ENCODE measurements at places on chromosomes 11 and 22.

GRCh38 chr11:123796226-123796625 is 9.9 kb downstream of the OR6M1 start:
- no peak for DNase-seq

GRCh38 chr22:39773976-39774539 is 119.5 kb downstream of the ENTHD1 start:
- no peak for DNase-seq

DNA sequence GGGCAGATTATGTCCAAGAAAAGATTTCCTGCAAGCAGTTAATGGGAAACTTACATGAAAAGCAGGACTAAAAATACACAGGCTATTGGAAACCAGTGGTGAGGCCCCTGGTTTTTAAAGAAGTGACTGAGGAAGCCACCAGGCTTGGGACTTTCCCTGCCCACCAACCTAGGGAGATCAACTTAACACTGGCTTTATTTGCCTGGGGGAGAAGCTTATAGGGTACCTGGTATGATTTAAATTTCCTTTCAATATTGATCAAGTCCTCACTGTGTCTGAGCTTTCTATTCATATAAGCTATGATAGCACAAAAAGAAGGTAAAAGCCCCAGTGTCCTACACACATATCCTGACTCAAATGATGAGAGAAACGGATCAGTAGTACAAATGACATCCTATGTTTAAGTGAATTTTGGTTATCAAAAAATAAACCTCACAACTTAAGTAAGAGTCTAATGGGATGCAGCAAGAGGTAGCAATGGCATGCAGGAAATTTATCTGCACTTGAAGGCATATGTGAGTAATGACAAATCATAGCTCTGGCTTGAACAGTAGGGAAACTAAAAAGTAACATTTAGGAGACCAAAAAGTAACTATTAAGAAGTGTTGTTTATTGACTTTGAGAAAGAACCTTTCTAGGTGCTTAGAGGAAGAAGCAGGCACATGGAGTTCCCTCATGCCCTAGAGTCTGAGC is 85.3 kb downstream of the GAB2 start:
- DNase-seq, result no peak

DNA sequence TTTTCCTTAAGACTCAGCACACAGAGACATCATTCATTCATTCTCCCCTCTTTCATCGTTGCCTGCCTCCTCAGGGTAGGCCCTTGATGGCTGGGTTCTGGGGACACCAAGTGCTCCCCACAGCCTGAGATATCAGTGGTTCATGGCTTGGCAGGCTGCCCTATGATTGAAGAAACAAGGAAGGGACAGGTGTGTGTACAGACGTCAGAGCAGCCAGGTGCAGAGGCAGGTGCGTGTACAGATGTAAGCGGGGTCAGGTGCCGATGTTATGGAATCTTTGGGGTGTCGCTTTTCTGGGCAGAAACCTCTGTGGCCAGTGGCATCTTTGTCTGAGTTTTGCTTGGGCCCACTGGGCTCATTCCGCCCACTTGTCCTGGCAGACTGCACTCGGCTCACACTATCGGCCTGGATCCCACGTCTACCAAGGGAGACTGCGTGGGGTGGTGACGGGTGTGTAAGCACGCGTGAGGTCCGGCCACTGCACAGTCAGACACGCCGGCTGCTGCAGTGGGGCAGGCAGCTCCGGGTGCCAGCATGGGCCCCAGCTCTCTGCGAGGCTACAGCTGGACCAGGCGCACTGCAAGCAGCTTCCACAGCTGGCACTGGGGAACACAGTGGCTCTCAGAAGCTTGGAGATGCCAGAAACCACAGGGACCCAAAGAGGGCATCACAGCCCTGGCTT is 20.9 kb upstream of the KIAA0930 start:
- DNase-seq, result no peak

DNA sequence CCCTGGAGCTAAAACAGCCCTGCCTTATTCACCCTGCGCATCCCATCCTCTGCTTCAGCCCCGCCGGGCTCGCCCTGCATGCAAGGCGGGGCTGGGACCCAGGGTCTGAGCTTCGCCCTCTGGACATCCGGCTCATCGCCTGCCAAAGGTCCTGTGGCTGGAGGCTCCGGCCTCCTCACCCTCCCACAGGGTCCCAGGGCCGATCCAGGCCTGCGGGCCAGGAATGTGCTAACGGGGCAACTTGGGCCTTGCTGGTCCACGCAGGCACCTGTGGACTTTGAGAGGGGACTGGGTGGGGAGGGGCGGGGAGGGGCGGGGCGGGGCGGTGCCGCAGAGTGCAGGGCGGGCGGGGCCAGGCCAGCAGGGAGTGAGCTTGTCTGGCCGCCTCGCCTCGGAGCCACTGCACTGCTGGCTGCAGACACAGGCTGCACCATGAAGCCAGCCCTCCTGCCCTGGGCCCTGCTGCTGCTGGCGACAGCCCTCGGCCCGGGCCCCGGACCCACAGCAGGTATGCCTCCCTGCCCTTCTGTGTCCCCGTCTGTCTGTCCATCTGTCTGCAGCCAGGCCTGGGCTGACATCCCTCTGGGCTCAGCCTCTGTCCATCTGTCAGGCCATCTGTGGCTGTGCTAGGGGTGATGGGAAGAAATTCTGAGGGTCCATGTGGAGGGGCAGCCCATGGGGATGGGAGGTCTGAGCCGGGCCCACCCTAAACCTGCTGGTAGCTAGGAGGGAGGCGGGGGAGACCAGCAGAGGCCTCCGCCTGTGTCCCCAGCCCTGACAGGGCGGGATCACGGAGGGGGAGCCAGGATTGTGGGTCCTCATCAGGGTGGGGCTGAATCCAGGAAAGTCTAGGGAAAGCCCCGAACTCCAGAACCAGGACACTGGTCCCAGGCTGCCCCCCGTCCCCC is at the start of gene SUSD2:
SUSD2 (plus strand) TSS at position 400 of the 908 bp plus-strand sequence; CDS start at position 433, 33 bp downstream.
- DNase-seq, result no peak

- DNase-seq, result no peak
Measured at GRCh38 chr11:35046681-35047080, 92.3 kb upstream of the CD44 start.

DNA sequence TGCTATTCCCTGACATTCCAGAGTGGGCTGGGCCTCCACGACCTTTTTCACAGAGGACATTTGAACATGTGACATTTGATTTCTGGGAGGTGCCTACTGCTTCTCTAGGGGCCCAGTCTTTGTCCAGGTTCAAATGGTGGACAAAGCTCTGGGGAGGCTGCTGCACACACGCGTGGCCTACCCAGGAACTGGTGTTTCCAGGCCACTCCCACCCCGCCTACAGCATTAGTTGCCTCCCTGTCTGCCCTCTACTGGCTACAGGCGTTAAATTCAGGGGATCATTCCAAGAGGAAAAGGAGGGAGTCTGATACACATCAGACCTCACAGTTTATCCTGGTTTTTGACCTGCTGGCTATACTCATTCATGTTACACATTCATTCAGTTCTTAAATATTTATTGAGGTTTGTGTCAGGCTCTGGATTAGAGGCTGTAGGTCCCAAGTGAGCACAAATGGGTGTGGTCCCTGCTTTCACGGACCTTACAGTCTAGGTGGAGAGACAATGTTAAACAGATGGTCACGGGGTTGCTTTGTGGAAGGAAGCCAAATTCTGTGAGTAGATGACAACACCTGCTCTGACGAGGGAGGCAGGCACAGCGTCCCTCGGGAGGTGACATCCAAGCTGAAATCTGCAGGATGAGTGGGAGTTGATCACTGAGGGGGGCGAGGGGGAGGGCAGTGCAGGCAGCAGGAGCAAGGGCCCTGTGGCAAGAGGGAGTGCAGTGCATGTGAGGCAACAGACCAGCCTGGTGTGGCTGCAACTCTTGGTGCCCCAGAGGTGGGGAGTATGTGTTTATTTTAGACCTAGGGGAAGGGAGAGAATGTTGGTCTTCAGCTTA is 11.8 kb downstream of the TUB start:
- peak; percentile 78 for DNase-seq

DNA sequence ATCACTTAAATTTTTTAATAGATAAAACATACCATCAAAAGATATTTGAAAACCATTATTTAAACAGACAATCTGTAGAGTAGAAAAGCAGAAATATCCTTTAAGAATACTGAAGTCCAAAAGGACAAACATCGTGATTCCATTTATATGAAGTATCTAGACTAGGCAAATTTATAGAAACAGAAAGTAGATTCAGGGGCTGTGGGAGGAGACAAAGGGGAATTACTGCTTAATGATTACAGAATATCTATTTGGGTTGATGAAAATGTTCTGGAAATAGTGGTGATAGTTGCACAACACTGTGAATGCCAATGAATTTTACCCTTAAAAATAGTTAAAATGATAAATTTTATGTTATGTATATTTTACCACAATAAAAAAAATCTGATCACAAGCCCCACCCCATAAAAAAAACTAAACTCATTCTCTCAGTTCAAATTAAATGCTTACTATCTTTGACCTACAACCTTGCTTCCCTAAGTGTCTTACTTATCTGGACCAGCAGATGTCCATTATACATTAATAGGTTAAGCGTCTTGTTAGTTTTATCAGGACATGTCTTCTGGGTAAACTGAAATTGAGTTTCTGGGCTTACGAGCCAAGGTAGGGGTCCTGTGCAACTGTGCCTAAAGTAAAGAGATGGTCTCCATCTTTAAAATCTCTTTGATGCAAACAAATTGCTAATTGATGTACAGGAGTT is 86.3 kb downstream of the FCHSD2 start:
- no peak for DNase-seq

DNA sequence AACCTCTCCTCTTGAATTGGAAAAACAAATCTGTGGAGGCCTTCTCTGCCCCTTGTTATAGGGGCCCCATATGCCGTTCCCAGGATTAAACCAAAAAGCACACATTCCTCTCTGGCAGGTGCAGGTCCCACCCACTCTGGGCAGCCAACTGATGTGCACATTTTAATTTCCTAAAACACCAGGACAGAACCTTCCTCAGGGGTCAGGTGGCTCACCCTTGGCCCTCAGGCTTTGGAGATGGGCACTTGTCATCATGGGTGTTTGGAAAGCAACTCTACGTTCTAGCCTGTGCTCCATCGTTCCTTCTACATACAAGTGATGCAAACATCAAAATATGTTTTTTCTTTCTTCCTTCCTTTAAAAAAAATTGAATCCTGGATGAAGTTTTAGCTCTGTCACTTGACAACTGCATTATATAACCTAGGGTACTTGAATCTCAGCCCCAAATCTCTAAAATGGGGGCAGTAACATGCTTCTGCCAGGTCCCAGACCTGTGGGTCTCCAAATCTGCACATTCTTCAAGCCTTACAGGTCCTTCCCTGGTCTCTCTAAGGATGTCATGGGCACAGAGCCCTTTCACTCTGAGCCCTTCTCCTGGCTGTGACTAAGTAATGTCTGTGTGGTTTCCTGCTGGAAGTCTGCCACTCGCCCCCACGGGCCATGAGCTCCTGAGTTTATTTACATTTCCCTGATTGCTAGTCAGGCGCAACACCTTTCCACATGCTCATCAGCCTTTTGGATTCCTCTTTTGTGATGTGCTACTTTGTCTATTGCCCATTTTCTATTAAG is 43.8 kb downstream of the KCNQ1OT1 start:
- DNase-seq, result peak; percentile 42

- DNase-seq, result no peak
Measured at GRCh38 chr11:34439610-34440198, 970 bp downstream of the CAT start.

DNA sequence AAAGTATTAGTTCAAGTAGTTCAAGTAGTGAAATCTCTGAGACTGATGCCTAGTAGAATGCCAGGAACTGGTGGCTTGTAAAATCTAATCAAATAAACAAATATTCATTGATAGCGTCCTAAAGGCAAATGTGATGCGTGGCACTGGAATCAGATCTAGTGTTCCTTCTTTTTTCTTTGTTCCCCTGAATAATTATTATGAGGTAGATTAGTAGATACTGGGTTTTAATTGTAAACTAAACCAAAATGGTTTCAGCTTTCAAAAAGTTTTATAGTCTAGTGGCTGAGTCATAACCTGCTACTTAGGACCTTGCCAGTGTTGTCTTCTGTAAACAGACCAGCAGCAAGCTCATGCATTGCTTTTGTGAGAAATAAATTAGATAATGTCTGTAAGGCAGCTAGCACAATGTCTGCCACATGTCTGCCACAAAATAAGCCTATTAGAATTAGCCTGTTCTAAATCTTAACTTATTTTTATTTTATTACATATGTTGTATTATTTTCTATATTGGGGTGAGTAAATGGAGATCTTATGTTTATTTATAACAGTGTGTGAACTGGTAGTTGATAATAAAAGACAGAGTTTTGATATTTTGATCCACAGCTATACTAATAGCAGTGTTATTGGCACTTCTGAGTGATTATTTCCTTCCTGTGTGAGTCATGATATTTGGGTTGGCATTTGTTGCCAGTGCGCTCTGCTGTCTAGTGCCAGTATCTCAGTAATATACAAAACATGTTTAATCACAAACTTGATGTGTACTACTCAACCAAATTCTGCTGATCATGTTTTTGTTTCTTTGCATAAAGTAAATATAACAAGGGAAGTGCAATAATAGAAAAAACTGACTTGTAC is 135.7 kb downstream of the TMEM135 start:
- DNase-seq, result peak; percentile 63

DNA sequence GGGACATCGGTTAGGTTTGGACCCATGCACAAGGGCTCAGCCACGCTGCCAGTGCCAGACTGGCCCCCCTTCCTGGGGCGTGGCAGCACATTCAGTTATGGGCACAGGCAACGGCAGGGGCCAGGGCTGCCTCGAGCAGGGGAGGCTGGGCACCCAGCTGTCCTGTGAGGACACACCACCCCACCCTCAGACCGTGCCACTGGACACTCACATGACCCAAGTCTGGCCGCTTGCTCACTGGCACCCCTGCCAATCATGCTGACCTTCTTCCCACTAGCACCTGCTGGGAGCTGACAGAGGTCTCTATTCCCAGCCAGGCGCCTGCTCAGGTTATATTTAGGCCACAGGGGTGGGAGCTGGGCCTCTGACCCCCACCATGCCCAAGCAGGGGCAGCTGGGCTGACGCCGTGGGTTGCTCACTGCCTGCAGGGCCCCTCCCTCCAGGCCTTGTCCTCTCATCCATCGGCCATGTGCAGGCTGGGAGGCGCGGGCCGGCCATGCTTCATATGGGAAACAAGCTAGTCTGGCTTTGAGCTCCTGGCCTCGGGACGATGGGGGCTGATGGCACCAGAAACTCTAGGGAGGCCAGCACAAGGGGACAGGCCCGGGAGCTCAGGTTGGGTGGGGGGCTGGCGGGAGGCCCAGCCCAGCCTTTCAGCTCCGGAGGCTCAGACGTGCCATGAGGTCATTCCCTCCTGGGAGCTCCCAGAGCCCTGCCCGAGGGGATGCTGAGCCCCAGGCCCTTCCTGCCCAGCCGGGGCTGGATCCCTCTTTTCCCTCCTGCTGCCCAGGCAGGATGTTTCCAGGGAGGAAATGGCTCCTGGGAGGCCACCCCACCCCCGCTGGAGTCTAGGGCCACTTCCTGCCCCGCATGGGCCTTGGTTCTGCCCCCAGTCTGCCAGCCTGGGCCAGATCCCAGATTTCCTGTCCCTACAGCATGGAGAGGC is 15.2 kb upstream of the TBX1 start:
- DNase-seq, result no peak

DNA sequence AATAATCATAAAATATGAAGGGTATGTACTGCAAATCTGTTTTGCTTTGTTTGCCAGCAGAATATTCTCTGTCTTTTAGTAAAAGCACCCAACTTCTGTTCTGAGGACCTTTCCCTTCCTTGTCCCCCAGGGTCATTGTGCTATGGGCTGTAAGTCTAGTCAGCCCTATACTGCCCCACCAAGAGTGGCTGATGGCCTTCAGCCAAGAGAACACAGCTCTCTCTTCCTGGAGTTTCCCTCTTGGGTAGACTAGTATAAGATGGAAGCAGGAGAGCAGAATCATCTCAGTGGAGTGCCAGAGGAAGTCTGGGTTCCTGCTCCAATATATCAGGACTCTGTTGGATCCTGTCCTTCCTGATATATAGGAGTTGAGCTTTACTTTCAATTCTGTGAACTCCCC is 29.0 kb downstream of the MMP13 start:
- DNase-seq, result no peak
